ENCODE measurements at places on chromosomes 7 and 10.

GRCh38 chr10:36344240-36345174 lies 702.4 kb upstream of the FZD8 start:
- no peak for DNase-seq

- DNase-seq = peak; percentile 72
These were observed 84.6 kb upstream of the PDGFA start for GRCh38 chr7:604001-604883.

GRCh38 chr10:9957351-9957750 lies 1060.3 kb upstream of the CELF2 start:
- DNase-seq = no peak

- no peak for DNase-seq
These were observed 186.8 kb upstream of the AUTS2 start for GRCh38 chr7:69411466-69411865.

DNA sequence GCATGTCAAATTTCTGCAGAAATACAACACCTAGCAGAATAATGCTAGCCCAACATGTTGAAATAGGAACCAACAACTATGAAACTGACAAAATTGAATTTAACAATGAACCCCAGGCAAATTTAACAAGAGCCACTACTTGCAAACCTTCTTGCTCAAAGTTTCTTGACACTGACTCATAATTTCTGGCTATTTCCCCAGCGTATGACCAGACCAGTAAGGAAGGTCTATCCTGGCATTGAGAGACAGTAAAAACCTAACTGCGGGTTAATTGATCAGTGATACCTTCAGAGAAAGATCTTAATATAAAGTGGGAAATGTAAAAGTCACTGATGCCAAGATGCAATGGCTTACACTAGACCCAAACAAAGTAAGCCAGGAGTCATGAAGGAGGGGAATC lies 510.1 kb downstream of the ARL4A start:
- no peak for DNase-seq

DNA sequence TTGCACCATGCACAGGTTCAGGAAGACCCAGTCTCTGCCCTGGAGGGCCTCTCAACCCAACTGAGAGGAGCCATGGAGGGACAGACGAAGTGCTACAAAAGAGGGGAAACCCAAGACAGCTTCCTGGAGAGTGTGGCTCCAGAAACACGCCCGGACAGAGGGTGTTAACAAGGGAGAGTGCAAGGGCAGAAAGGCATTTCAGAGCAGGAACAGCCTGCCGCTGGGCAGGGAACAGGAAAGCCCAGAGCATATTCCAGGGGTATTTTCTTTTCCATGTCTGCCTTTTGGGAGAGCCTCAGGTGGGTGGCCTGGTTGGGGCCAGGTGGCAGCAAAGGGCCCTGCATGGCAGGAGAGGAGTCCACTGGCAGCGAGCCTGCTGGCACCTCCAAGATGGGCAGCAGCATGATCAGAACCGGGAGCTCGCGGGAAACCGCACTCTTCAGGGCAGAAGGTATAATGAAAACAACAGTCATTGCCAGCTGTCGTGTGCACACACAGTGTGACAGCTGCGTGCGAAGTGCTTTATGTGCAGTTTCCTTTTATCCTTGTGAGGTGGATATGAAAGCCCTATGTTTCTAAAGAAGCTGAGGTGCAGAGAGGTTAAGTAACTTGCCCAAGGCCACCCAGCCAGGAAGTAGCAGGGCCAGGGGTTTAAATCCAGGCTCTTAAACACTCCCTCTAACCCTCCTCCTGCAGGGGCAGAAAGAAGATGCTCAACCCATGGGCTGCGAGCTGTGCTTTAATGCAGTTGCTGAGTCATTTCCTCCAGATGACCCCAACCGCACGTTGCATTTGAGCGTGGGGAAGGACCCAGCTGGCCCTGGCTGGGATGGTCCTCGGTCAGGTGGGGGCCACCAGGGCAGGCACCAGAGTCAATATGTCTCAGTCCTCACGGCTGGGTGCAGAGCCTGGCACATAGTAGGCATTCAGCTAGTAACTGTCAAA lies 128.6 kb downstream of the OAT start:
- no peak for DNase-seq

DNA sequence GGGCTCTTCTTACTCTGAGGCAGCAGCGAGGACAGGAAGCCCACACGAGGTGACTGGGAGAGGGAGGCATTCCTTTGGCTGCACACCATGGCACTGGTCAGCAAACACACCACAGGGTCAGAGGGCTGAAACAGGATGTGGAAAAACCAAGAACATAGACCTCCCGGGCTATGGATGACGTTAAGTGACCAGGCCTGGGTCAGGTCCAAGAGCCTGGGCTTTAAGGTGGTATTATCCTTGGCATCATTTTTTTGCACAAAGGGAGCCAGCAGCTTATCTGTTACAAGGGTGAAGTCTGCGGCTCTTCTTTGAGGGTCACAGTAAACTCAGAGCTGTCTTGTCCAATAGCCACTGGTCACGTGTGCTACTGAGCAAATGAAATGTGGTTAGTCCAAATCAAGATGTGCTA lies 7.0 kb downstream of the WDR91 start:
- no peak for DNase-seq

- no peak for DNase-seq
These were observed 69.7 kb upstream of the ZNRF2 start for GRCh38 chr7:30214651-30215137.

- DNase-seq = no peak
These were observed 8.3 kb upstream of the WASL start for GRCh38 chr7:123757095-123757494.

- peak; percentile 16 for DNase-seq
These were observed 32.8 kb upstream of the PHF14 start for GRCh38 chr7:10940704-10941355.

GRCh38 chr10:116868722-116869121 lies 19.4 kb downstream of the ENO4 start:
- no peak for DNase-seq

DNA sequence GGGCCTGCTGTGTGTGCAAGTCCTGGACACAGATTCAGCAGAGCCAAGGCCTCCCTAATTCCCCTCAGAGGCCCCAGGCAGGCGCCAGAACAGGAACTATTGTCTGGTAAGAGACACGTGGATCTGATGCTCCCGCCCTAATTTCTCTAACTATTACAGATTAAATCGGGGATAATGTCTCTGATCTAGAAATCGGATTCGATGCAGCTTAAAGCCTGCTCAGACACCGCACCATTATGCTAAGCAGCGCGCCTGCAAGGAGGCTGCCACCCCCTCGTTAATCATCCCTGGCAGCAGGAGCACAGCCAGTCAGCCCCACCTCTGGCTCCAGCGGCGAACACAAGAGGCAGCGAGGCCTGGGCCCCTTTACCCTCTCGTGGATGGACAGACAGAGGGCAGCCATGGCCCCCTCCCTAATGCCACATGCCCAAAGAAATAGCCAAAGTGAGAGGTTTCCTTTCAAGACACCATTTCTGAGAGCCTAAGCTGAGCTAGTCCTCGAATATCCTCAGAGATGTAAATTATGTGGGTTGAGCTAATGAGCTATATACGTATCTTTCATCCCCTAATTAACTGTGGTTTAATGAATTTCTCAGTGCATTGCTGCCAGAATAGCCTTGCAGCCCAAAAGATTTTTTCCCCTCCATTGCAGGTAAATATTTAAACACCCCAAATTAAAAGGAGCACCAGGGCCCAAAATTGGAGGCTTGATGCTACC lies 122.1 kb downstream of the GRID1 start:
- DNase-seq = no peak

- no peak for DNase-seq
These were observed 48.8 kb downstream of the CPXM2 start for GRCh38 chr10:123842692-123843385.

DNA sequence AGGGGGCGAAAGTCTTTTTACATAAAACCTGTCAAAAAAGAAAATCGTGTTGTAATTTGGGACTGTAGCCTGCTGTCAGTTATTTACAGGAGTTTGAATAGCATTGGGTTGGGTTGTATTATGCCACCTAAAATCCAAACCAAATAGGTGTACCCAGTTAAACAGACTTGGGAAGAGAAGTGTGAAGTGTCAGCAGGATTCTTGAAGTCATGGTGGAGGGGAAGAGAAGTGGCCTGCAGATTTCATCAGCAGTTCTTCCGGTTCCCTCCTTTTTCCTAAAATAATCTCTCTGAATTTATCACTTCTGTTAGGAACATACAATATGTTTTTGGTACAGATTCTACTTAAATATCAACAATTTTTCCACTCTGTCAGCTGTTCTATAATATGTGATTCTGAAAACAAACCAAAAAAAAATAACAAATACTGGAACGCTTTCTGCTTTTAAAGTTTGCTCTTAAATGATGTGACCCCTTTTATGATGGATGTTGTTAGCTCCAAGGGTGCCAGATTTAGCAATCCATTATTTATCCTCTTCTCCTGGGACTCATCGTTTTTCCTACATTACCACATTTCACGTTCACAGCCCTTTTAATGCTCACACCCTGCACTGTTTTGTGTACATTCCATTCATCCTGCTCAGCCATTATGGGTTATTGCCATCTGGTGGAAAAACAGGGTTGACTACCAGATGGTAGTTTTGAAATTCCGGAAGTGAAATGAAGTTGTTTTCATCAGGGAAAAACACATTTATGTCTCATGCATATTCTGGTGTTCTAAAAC lies 18.7 kb upstream of the ARHGAP12 start:
- DNase-seq = no peak

DNA sequence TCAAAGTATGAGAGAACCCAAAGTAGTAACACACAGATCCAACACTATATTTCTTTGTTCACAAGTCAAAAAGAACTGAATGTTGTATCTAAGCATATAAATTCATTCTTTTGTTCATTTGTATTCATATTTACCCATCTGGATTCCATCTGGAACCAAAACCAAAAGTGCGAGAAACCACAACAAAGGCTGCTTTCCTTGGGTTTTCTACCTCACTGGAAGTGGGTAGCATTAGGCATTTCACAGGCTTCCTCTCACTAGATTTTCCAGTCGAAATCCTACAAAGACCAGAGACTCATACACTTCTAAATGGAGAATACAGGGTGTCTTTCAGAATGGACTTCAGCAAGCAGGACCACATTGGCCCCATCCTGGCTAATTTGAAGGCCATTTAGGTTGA lies 109.8 kb upstream of the WNT16 start:
- DNase-seq = no peak

DNA sequence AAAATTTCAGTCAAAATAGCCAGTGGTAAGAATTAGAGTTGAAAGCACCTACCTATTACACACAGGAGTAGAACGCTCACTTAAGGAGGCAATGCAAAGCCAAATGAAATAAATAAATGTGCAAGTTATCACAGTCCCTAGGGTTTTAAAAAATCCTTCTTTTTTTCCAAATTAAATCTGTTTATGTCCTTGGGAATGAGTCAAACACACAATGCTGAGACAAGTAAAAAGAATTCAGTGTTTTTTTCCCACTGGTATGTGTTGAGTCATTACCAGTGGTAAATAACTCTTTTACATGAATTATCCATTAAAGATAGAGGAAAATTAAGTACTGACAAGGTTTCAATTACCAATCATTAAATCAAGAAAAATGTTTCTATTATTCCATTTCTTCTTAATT lies 438.6 kb downstream of the TNS3 start:
- no peak for DNase-seq

All from memory B cell (primary cell).